Activated T-cell treated with anti-CD3 and anti-CD28 coated beads, Interleukin-2, amount 50 U/mL, for 72 hours (primary cell): ENCODE measurements at places on chromosomes 7 and 10.

DNA sequence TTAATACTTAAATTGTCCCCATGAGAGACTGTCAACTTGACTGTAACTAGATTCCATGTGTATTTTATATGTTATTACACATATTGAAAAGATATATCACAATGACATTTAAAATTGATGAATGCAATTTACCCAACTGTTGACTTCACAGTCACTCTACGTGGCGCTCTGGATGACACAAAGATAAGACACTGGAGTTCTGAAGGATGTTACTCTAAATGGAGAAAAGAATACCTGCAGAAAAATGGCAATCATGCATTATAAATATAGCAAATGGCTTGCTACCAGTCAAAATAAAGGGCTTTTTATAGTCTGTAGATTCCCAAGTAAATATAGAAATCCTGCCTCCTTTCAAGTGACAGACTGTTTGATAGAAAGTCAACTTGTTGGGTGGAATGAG, 143.6 kb upstream of the KLF6 start:
- no peak overlapping the region for H3K4me3 ChIP-seq
- H3K27me3 ChIP-seq, result no peaks in the 10 kb centered on the region
- peaks cover 52% of the 10 kb centered on the region for H3K4me1 ChIP-seq
- H3K27ac ChIP-seq, result peak overlapping the region; percentile 27
- peaks cover 3% of the 10 kb centered on the region for H3K36me3 ChIP-seq

DNA sequence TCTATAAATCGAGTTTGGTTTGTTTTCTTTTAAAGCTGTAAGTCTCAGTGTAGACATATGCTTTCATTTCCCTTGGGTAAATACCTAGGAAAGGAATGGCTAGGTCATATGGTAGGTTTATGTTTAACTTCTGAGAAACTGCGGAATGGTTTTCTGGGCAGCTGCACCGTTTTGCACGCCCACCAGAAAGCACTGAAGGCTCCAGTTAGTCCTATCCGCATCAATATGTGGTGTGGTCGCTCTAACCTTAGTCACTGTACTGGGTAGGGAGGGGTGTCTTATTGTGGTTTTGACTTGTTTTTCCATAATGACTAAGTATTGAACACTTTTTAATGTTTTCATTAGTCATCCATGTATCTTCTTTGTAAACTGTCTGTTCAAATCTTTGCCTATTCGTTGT, 279.5 kb upstream of the AKR1E2 start:
- peak; percentile 39 for DNase-seq
- H3K36me3 ChIP-seq, result no peaks in the 10 kb centered on the region
- H3K27me3 ChIP-seq, result peaks cover 26% of the 10 kb centered on the region
- peak overlapping the region; percentile 13 for H3K4me3 ChIP-seq
- H3K27ac ChIP-seq, result peak overlapping the region; percentile 21

DNA sequence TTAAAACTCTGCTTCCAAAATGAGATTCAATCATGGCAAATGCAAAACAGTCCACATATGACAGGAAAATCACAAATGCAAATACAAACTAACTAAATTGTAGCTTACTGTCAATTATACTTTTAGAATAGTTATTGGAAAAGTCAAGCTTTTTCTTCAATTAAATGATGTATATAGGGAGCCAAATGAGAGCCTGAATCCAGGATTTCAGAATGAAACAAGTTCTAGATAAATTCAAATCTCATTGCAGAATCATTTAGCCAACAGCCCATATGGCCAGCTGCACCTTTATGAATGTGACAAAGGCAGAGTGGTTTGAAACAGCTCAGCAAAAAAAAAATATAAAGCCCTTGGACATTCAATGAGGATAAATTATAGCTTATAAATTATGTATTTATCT, 82.2 kb upstream of the SCIN start:
- no peaks in the 10 kb centered on the region for H3K4me1 ChIP-seq
- no peaks in the 10 kb centered on the region for H3K36me3 ChIP-seq
- no peak overlapping the region for H3K4me3 ChIP-seq

GRCh38 chr7:90917539-90917938, 321.4 kb downstream of the CDK14 start:
- no peaks in the 10 kb centered on the region for H3K27me3 ChIP-seq
- no peak overlapping the region for H3K27ac ChIP-seq
- no peaks in the 10 kb centered on the region for H3K36me3 ChIP-seq
- H3K4me1 ChIP-seq, result no peaks in the 10 kb centered on the region
- no peak for DNase-seq
- no peak overlapping the region for H3K4me3 ChIP-seq

DNA sequence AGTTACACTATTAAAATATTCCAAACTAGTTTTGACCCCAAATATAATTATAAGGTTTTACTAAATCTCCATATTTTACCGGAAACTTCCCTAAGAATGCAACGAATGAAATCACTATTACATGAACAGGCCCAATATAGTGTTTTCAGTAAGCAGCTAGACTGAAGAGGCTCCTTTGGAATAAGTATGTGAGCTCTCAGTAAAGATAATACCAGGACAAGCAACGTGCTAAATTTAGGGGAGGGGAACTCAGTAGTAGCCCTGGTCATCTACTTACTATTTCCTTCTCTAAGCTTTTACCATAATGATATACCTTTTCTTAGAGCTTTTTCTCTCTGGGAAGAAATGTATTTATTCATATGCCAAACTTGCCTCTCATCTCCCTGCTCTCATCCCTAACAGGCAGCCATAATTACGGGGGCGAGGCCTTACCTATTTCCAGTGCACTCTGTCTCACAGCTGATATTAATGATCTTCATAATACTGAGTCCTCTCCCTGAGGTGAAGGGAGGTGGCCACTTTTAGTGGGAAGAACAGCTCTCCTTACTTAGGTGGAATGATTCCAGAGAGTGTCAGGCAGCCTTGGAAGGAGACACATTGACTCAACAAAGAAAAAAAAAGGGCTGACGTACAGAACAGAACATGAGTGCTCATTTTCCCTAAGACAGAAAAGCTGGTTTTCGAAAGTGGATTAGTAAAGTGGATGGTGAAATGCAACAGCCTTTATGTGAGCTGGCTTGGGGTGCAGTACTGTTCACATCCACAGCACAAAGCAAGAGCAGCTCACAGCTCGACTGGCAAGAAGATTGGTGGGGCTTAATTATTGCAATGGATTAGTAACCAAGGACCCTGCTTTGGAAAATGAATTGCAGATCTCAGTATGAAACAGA, 165.4 kb downstream of the GLI3 start:
- H3K4me1 ChIP-seq, result no peaks in the 10 kb centered on the region
- no peak overlapping the region for H3K4me3 ChIP-seq
- no peak overlapping the region for H3K27ac ChIP-seq

- H3K4me1 ChIP-seq, result peaks cover 68% of the 10 kb centered on the region
- no peak for DNase-seq
- H3K27ac ChIP-seq, result no peak overlapping the region
- H3K36me3 ChIP-seq, result no peaks in the 10 kb centered on the region
- no peaks in the 10 kb centered on the region for H3K27me3 ChIP-seq
Observed at GRCh38 chr10:119318411-119319160, 111.2 kb downstream of the GRK5 start.

- DNase-seq, result no peak
- H3K36me3 ChIP-seq, result no peaks in the 10 kb centered on the region
- peaks cover 49% of the 10 kb centered on the region for H3K27me3 ChIP-seq
- H3K4me3 ChIP-seq, result peak overlapping the region; percentile 92
- H3K4me1 ChIP-seq, result peaks cover 24% of the 10 kb centered on the region
- H3K27ac ChIP-seq, result no peak overlapping the region
Observed at GRCh38 chr10:114632869-114633715, 25.0 kb downstream of the ABLIM1 start.
